ENCODE measurements at places on chromosomes 16 and 17.

DNA sequence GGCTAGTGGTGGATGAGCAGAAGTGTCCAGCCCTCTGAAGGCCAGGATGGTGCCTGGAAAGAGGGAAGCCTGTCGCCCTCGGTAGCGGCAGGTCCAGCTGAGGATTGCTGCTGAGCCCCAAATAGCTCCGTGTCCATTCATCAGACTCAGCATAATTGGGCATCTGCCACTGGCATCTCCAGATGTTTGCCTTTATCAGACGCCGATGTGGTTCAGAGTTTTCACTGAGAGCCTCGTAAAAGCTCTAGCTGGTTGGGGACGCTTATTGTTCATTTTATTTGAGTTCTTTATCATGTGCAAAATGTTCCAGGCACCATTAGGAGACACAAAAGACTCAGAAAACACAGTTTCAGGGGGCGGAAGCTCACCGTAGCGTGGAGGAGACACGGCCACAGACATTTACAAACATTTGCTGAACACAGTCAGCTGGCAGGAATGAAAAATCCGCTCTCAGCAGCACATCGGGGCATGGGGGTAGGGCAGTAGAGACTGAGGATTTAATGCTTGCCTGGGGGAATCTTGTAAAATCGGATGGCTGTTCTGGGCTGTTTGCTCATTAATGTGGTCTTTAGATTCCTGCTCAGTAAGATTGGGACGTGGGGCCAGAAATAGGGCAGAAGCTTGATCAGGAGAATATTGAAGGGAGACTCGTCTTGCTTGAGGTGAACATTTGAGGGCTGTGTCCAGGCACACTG, 41.7 kb downstream of the SMPD3 start:
- no peak for DNase-seq

DNA sequence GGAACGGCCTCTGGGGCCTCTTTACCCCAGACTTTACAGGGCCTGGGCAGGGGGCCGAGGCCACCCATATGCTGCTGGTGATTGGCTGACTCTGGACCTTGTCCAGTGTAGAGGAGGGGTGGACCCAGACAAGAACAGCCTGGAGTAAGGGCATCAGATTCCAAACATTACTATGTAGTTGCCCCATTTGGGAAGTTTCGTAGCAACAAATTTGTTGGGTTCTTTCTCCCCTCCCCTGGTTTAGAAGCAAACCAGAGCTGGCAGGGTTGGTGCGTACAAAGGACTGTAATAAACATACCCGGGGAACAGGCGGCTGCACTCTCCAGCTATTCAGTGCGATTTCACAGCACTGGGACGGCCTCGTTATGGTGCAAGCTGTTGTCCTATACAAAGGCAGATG, 145.5 kb downstream of the NTN1 start:
- no peak for DNase-seq

DNA sequence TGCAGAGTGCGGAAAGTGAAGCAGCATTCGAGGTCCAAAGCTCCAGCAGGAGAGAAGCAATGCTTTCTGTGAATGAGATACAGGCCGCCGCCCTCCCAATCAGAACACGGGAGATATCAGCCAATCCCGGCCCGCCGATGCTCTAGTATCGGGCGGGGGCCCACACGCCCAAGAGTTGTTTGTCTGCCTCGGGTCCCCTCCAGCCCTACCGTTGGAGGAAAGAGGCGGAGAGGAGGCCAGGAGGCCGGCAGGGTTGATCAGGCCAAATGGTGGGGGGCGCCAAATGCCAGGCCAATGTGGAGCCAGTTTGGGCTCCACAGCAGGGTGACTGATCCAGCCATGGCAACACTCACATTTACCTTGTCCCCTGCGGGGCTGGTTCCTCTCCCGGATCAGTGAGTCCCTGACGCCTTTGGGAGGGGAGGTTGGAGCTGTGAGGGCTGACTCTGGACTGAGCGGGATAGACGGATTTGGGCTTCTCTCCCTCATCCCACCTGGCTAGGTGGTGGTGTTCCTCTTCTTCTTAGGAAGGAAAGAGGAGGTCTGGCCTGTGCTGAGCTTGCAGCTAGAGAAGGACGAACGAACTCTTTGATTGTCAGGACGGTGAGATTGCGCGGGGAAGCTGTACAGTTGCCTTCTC, 10.4 kb upstream of the CUEDC1 start:
- no peak for DNase-seq

DNA sequence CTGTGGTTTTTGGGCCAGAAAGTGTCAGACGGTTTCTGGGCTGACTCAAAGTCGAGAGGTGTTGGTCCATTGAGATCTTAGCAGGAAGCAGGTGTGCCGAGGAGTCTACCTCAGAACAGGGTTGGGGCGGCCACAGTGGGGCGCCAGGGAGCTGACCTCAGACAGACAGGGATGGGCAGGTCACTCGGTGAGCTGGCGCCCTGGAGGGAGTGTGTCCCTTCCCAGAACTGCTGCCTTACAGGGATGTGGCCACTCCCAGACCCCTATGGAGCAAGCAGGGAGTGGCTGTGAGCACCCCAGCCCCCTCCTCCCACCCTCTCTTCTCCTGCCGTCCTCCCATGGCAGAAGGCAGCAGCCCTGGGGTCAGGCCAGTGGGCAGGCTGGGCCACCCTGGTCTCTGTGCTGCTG, 14.0 kb upstream of the DPEP1 start:
- DNase-seq = no peak

DNA sequence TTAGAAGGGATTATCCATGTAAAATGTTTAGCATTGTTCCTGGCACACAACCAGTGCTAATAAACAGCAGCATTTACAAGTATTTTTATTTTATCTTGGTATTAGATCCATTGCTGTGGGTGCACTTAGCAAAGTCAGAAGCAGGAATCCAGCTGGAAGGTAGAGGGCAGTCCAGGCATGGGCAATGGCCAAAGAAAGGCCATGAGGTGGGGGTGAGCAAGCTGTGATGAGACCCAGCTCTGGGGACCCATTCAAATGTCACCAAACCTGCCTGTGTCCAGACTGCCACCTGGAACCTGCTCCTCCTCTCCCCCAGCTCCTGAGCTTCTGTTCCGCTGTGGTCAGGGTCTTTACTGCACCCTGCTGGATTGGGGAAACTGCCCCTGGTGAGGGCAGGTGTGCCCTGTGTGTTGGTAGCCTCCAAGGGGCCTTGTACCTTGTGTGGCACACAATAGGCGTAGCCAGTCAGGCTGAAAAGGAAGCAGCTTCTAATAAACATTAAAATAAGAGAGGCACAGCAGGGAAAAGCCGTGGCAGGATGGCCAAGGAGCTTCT, 118.0 kb upstream of the CRHR1 start:
- no peak for DNase-seq

GRCh38 chr17:38867968-38868816, 1.7 kb upstream of the LASP1 start:
- DNase-seq = no peak

DNA sequence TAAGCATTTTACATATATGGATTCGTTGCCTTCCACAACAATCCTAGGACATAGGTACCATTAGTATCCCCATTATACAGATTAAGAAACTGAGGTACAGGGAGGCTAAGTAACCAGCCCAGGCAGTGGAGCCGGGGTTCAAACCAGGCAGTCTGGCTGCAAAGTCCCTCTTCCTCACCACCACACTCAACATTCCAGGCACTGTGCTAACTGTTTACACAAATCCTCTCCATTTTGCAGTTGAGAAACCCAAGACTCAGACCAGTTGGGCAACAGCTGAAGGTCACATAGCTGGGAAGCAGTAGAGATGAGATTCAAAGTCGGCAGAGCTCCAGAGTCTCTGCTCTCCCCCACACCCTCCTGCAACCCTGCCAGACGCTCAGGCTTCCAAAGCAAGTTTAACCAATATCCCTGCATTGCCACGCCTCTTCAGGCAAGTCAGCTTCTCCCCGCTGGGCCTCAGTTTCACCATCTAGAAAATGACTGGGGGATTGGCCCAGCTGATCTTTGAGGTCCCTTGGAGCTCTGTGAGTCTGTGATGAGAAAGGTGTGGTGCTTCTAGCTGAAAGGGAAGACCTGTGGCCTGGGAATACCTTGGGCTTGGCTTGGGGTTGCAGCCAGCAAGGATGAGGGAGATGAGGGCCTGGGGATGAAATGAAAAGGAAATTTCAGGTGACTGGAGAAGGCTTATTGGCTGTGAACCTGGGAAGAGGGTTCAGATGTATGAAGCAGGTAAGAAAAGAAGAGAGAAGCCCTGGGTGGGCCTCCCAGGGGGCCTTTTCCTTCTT, 14.0 kb downstream of the CCR7 start:
- no peak for DNase-seq

DNA sequence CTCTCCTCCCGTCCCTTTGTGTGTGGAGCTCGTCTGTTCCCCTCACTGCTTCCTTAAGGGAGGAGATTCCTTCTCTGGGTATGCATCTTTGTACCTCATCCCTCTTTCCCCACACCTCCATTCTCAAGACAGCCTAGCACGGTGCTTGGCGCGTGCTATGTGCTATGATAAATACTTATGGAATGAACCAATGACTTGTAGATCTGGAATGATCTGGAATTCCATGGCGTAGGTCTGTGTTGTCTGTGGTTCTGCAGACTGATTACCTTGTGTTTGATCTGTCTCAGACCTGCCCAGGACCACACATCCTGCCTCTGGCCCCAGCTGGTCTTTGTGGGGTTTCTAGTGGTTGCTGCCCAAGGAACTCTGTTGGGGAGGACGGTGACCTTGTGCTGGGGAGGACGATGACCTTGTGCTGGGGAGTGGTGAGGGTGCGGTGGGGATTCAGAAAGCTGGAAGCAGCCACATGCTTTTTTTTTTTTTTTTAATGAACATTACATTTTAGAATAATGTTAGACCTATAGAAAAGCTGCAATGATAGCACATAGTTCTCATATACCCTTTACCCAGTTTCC, 33.5 kb upstream of the ETV4 start:
- no peak for DNase-seq
